Activated T-helper 2 cell treated with anti-CD3 and anti-CD28 coated beads, Interferon-gamma antibody, Interleukin-2, Interleukin-4, amounts not matched to agents 10 μg/mL and 5 μg/mL and 100 μg/mL, durations not matched to agents 14 hours and 24 hours and 36 hours (primary cell): ENCODE measurements at places on chromosomes 1 and 21.

GRCh38 chr1:161198194-161198896 lies 509 bp downstream of the ADAMTS4 start:
- no peak for DNase-seq

- DNase-seq, result no peak
Measured at GRCh38 chr21:14306126-14306907, 76.6 kb downstream of the HSPA13 start.

DNA sequence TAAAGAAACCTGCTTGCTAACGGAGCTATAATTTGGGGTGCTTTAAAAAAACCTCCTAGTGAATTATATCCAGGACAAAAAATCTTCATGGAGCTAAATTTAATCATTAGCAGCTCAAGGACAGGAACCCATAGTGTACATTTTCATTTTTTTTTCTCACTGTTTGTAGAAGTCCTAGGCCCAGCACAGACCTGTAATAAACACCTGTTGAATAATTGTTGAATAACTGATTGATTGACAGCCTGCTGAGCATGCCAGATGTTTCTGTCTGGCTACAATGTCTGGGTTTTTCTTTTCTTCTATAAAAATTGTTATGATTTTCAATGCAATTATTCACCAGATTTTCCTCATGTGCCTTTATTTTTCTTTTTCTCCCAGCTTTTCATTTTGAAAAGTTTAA lies 10.9 kb upstream of the GALNT2 start:
- no peak for DNase-seq

- DNase-seq, result no peak
Measured at GRCh38 chr1:56550138-56550858, 29.1 kb downstream of the PLPP3 start.

- no peak for DNase-seq
Measured at GRCh38 chr1:96365596-96366390, 355.8 kb upstream of the PTBP2 start.

GRCh38 chr1:15355968-15356625 lies 53.6 kb upstream of the EFHD2 start:
- DNase-seq, result no peak

GRCh38 chr1:172902861-172903381 lies 147.8 kb downstream of the TNFSF18 start:
- no peak for DNase-seq

DNA sequence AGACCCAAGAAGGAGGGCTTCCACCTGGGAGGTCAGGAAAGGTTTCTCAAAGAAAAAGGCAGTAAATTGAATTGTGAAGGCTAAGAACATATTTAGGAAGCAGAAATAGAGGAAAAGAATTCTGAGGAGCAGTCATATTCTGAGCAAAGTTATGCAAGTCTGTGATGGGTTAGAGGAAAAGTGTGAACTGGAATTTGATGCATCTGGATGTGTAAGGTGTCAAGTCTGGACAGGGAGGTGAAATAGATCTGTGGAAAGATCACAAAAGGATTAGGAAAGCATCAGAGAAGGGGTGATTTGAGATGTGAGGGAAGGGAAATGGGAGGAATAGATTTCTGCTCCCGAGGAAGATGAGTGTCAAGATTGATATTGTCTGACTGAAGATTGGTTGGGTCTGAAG lies 18.1 kb upstream of the PRDM2 start:
- DNase-seq, result no peak

DNA sequence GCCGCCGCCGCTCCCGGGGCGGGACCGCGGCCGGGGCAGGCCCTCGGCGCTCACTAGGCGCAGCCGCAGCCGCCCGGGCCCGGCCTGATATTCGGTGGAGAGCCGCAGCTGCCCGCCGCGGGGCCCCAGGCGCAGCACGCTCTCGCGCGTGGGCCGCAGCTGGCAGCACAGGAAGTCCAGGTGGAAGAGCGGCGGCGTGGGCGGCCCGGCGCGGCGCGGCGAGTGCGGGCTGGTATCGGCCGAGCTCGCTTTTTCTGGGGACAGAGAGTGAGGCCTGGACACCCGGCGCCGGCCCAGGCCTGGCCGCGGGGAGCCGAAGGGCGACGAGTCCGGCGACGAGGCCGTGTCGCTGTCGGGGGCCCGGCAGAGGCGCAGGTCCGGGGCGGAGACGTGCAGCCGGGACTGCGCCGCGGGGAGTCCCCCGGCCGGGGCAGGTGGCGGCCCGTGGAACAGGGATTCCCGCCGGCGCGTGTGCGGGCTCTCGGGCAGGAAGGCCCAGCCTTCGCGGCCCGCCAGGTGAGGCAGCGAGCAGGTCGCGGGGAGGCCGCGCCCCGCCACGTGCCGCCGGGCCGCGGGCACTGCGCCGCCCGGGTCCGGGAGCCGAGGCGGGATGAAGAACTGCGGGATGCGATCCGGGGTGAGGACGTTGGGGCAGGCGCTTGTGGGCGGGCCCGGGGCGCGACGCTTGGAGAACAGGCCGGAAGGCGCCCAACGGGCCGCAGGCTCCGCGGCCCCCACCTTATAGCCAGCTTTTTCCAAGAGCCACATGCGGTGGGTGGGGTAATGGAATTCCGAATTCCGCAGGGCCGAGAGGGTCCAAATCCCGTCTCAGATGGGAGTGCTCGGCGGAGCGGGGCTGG lies 1.2 kb downstream of the C2CD4D start:
- no peak for DNase-seq

DNA sequence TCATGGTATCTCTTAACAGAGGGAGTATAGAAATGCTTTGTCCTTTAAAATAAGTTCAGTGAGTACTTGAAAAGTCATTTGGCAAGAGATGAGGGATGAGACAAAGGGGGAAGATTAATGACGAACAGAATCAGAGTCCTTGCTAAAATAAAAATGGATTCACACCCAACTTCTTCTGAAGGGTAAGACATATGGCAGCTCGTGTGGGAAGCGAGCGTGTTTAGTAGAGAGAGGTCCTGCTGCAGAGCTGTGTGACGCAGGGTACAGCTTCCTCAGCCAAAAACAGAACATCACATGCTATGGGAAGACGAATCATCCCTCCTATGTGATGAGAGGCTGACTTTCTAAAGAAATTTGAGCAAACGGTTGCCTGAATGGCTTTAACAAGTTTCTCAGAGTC lies 158.5 kb upstream of the LMO4 start:
- DNase-seq, result no peak

- no peak for DNase-seq
Measured at GRCh38 chr1:203202431-203203245, 16.1 kb upstream of the CHI3L1 start.

DNA sequence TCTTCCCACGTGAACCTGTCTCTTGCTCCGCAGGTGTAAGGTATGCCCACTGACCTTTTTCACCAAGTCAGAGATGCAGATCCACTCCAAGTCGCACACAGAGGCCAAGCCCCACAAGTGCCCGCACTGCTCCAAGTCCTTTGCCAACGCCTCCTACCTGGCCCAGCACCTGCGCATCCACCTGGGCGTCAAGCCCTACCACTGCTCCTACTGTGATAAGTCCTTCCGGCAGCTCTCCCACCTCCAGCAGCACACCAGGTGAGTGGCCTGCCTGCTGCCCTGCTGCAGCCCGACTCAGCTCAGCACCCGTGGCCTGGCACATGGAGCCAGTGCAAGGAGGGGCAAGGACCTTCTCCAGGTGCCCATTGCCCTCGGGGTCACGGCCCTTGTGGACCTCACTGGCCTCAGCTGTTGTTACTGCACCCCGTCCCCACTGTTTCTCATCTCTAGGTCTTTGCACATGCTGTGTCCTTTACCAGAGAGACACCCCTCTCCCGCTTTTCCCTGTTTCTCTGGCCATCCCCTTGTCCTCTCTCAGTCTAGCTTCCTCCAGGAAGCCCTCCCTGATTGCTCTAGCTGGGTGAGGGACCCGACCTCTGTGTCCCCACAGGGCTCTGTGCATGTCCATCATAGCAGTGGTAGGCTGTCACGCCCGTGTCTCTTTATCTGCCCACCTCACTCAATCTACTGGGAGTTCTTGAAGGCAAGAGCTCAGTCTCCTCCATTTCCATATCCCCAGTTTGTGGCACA lies 25.4 kb downstream of the ZNF362 start:
- DNase-seq, result no peak

DNA sequence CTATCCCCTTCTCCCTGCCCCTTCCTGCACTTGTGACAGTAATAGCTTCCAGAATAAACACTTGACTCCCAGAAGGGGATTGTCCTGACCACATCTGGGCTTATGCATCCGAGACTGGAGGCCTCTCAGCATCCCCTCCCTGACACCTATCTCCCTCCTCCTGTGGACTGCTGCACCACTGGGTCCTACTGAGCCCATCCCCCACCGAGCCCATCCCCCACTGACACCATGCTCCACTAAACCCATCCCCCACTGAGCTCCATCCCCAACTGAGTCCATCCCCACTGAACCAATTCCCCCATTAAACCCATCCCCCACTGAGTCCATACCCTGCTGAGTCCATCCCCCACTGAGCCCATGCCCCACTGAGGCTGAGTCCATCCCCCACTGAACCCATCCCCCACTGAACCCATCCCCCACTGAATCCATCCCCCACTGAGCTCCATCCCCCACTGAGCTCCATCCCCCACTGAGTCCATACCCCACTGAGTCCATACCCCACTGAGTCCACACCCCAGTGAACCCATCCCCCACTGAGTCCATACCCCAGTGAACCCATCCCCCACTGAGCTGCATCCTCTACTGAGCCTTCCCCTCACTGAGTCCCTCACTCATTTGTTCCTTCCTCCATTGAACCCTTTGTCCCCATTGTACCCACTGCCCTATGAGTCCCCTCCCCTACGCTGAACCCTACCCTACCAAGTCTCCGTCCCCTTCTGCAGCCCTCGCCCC lies 5.6 kb downstream of the PDZK1IP1 start:
- no peak for DNase-seq

GRCh38 chr1:192626366-192627179 lies 9.4 kb upstream of the RGS13 start:
- DNase-seq, result no peak

DNA sequence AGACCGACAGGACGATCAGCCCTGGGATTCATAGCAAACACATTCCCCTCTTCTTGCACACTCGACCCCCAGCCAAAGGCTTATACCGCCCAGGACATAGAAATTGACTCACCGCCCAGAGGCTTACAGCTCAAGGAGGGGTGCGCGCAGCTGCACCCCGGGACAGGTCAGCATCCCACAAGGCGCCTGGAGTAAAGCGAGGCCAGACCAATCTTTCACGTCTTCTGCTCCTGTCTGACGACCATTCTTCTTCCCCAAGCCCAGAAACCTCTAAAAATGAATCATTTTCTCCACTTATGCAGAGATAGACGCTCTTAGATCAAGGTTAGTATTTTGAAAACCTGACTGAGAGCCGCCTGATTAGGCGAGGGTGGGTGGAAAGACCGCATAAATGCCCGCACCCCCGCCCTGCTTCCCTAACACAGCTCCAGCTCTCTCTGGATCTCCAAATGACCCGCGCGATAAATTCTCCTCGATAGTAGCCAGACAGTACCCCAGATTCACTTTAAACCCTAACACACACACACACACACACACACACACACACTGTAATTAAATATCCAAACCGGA lies 1.9 kb upstream of the LHX8 start:
- DNase-seq, result no peak

- no peak for DNase-seq
Measured at GRCh38 chr1:232883992-232884661, 66.3 kb upstream of the NTPCR start.

DNA sequence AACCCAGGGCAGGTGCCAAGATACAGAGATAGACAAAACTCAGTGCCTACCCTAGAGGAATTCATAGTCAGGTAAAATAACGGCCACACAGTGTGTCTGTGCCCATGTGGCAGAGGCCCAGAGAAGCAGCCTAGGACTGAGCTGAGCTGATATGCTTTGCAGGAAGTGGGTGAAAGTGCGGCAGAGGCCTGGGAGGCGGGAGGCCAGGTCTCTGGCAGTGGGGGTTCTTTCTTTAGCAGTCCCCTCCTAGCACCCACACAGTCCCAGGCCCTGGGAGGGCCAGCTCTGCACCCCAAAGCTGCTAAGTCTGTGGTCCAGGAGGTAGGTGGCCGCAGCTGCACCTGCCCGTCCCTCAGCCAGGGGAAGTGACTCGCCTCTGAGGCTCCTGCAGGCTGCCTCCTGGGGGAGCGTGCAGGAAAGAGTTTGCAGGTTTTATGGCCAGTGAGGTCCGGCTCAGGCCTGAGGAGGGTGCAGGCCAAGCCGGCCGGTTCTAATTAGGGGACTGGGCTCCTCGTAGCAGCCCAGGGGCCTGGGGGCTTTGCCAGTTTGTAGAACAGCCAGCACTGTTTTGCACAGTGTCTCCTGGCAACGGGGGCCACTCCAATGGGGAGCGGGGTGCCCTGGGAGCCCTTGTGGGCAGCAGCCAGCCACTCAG lies 107.9 kb downstream of the SPSB1 start:
- no peak for DNase-seq
